ENCODE measurements at places on chromosomes 16 and 17.

DNA sequence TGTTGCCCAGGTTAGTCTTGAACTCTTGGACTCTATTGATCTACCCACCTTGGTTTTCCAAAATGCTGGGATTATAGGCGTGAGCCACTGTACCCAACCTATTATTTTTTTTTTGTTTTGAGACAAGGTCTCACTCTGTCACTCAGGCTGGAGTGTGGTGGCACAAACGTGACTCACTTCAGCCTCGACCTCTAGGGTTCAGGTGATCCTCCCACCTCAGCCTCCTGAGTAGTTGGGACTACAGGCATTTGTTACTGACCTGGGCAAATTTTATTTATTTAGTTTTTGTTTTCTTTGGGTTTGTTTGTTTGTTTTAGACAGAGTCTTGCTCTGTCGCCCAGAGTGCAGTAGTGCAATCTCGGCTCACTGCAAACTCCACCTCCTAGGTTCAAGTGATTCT lies 4.0 kb downstream of the SAT2 start:
- DNase-seq, result no peak

GRCh38 chr16:76668207-76668725 lies 391.1 kb downstream of the CNTNAP4 start:
- no peak for DNase-seq

DNA sequence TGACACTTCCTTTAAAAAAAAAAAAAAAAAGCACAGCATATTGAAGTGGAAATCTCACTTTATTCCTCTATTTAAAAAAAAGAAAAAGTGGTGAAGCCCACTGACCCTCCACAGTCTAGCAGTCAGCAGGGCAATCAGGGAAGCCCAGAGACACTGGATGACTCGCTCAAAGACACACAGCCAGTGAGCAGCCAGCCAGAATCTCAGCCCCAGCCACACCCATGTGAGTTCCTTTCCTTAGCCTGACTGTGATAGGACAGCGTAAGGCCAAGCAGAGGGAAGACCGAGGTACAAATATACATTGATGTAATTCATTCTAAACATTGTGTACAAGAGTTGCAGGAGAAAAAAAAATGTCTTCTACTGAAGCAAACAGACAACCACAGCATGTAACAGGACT lies 22.5 kb downstream of the XPO6 start:
- DNase-seq, result no peak

GRCh38 chr17:68777243-68777855 lies 176.2 kb upstream of the FAM20A start:
- peak; percentile 63 for DNase-seq

- DNase-seq, result peak; percentile 33
Measured at GRCh38 chr17:46868689-46869187, 17.4 kb downstream of the WNT9B start.

DNA sequence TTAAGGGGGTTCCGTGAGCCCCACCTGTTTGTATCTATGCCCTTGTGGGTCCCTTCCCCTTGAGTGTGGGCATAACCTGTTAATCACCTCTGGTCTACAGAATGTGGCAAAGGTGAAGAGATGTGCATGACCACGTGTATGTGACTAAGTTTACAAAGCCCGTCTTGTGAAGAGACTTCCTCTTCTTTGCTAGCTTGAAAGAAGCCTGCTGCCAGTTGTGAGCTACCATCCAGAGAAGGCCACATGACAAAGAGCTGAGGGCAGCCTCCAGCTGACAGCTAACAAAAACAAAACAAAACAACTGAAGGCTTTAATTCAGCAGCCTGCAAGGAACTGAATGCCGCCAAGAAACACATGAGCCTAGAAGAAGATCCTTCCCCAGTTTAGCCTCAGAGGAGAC lies 112.0 kb downstream of the AXIN2 start:
- DNase-seq, result no peak

DNA sequence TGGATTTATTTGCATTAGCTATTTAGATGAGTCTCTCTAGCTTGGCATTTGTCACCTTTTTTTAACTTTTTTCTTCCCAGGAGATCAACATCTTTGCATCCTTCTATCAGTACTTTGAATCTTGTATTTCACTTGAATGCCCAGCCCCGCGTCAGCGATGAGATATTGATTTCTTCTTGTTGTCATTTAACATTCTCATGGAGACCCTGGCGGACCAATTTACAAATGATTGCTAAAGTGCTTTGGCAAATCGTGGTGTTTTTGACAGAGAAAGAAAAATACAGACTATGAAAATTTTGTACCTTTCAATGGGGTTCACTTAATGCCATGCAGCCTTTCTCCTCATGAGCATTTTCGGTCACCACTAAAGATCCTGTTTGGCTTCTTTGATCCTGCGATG lies 269.7 kb downstream of the ABCC12 start:
- no peak for DNase-seq

DNA sequence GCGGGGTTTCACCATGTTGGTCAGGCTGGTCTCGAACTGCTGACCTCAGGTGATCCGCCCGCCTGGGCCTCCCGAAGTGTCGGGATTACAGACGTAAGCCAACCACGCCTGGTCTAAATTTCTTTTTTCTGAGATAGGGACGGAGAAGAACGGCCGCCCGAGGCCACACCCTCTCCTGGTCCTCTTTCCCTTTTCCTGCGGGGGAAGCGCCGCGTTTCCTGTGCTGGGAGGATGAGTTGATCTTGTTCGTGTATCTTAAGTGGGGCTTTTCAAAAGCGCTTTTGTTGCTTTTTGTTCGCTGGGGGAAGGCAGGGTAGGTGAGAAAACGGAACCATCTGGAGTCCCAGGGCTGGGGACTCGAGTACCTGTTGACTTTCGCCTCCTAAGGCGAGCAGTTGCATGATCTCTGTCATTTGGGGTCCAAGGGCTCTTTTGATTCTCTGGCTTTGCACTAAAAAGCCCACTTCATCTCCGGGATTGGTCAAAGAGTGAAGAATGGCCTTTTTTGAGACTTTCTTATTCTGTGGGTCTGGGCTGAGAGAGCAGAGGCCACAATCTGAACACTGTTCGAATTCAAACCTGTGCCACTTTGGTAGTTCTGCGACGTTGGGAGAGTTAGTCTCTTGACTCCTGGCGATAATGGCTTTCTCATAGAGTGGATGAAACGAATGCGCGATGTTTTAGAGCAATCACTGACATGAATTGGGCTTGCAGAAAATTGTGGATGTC lies 1.3 kb downstream of the FUS start:
- DNase-seq, result no peak

DNA sequence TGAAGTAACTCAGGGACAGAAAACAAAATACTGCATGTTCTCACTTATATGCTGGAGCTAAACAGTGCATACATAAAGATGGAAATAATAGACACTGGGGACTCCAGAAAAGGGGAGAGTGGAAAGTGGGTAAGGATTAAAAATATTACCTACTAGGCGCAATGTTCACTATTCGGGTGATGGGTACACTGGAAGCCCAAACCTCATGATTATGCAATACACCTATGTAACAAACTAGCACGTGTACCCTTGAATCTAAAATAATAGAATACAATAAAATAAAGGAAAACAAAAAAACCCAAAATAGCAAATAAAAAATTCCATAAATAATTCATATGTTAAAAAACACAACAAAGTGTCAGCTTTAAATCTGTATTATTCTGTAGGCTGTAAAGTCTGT lies 56.9 kb downstream of the MAP2K6 start:
- DNase-seq, result no peak
